Stimulated activated CD4-positive, alpha-beta T cell treated with anti-CD3 and anti-CD28 coated beads, TNF-alpha, amount 100 ng/mL, for 48 hours (primary cell): ENCODE measurements at places on chromosomes 4 and X.

DNA sequence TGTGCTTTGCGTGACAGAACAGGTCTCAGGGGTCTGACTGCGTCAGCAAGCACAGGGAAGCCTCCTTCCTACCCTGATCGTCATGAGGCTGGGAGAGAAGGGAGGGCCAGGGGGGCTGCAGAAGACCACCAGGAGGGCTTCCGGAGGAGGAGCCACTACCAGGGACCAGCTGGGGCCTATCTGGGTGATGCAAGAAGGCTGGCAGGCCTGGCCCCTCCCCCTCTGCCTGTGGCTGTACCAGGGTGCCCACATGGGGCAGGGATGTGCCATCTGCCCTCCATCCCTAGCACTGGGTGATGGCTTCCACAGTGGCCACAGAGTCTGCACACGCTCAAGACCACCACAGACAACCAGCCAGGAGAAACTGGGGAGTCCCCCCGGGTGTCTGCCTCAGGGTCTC, 116.4 kb upstream of the NKX1-1 start:
- DNase-seq, result no peak

GRCh38 chr4:105520819-105521790, 31.3 kb upstream of the ARHGEF38 start:
- DNase-seq, result peak; percentile 1

DNA sequence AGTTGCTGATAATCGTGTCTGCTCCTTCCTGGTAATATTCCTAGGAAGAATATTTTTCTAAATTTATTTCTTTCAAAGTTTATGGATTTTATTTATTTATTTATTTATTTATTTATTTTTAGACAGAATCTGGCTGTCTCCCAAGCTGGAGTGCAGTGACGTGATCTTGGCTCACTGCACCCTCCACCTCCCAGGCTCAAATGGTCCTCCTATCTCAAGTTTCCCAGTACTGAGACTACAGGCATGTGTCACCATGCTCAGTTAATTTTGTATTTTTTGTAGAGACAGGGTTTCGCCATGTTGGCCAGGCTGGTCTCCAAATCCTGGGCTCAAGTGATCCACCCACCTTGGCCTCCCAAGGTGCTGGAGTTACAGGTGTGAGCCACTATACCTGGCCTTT, 48.9 kb downstream of the PDLIM5 start:
- DNase-seq, result no peak

- no peak for DNase-seq
Measured at GRCh38 chr4:55530167-55530566, 16.5 kb downstream of the CLOCK start.

- no peak for DNase-seq
Measured at GRCh38 chr4:156294577-156294976, 340.9 kb upstream of the CTSO start.

GRCh38 chr4:12126474-12126873, 697.8 kb upstream of the HS3ST1 start:
- no peak for DNase-seq

- no peak for DNase-seq
Measured at GRCh38 chr4:185991770-185992169, 77.2 kb upstream of the TLR3 start.

DNA sequence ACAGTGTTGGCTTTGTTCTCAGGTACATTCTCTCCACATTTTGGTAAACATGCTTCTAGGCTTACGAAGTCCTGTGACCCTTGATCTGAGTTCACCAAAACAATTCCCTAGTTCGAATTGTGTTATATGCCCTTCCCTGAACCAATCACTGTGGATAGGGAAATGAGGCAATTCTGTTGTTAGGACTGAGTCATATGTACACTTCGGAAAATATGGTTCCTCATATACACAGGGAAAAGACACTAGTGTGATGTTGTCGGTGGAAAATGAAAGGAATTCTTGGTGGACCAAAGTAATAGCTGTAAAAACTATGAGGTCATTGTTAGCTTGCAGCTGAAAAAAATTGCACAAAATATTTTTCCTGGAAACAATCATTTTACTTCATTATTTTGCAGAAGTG, 46.6 kb upstream of the MAGEC2 start:
- no peak for DNase-seq

- no peak for DNase-seq
Measured at GRCh38 chr4:156517546-156517945, 454.1 kb downstream of the PDGFC start.

GRCh38 chrX:46757052-46757451, 1.9 kb downstream of the SLC9A7 start:
- DNase-seq, result no peak

DNA sequence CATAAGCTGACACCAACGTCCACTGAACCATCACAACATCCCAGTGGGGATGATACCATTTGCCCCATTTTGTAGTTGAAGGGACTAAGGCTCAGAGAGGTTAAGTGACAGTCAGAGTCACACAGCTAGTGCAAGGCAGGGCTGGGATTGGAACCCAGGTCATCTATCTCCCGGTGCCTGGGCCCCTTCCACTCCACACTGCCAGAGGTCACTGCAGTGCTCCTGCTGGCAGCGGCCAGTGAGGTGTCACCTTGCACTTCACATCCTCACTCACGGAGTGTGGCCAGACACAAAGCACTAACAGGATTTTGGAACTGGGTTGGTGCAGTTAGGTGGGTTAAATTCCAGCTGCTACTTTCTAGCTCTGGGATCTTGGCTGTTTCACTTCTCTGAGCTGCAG, 118.7 kb downstream of the ENPP6 start:
- no peak for DNase-seq

- no peak for DNase-seq
Measured at GRCh38 chr4:77082886-77083608, 7.3 kb upstream of the CCNI start.

GRCh38 chrX:43373032-43373431, 283.1 kb upstream of the MAOA start:
- no peak for DNase-seq

DNA sequence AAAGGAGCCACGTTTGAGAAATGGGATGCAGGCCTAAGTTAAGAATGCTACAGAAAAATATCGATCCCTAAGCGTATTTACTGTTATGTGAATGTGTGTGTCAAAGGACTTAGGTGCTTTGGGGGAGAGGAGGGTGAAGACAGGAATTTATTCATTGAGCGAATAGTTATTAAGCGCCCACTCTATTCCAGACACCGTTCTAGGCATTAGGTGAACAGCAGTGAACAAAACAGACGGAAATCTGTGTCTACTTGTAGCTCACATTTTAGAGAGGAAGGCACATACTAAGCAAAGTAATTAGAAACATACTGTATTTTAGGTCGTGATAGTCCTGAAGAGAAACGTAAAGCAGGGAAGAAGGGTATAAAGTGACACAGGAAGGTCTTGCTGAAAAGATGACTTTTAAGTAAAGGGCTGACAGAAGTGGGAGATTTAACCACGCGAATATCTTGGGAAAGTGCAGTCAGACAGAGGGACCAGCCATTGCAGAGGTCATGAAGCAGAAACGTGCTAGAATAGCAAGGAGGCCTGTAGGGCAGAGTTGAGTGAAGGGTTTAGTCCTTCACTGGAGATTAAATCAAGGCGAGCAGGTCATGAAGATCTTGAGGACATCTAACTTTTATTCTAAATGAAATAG, 541 bp downstream of the AIMP1 start:
- no peak for DNase-seq

DNA sequence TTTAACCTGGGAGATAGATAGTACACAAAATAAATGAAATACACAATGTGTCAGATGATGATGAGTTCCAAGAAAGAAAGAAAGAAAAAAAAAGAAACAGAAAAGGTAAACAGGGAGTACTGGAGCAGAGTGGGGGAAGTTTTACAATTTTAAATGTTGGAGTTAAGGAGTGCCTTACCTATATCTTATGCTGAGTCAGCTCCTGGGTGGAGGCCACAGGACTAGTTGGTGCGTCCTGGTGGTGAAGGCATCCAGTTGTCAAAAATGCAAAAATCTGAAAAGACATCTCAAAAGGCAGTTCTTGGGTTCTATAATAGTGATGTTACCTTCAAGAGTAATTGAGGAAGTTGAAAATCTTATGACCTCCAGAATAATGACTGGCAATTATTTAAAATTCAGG, 42.4 kb upstream of the MTMR8 start:
- DNase-seq, result no peak

GRCh38 chrX:136975684-136976470, 57.9 kb downstream of the GPR101 start:
- no peak for DNase-seq

GRCh38 chr4:69974631-69975030, 9.1 kb upstream of the CSN2 start:
- DNase-seq, result no peak
